ENCODE measurements at places on chromosomes 3 and 15. TPM values are rescaled to one million over a fixed set of nuclear protein-coding genes. Genes with fewer than 3 reads are reported as not detected.

- DNase-seq = no peak
- H3K36me3 ChIP-seq = peaks cover 9% of the 10 kb centered on the region
- H3K4me1 ChIP-seq = peaks cover 51% of the 10 kb centered on the region
These were observed 39.5 kb downstream of the SLC6A6 start for GRCh38 chr3:14441920-14442300.

DNA sequence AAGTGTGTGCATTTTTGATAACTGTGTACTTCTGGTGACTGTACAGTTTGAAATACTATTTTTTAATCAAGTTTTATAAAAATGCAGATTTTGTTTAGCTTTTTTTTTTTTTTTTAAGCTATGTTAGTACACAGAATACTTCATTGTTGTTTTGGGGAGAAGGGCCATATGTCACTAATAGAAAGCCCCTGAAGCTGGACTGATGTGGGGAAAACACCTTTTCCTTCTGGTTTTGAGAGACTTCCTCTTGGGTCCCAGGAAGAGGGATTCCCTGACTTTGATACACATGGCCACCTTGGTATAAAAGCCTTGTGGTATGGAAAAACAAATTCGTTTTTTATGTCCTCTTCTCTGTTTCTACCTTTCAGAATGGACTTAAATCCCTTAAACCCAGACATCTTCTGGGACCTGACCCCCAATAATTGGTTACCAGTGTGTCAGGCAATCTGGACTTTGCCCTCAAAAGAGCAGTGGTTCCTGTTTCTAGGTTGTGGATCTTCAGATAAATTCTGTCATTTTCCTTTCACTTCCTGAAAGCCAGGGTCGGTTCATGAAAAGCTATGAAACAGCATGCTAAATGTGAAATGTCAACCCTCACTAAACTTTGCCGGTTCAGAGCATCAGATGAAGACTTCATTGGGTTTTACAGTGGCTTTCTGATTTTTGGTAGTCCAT is 31.1 kb upstream of the BLOC1S6 start:
- H3K27me3 ChIP-seq = no peaks in the 10 kb centered on the region
- no peaks in the 10 kb centered on the region for H3K4me1 ChIP-seq
- H3K36me3 ChIP-seq = no peaks in the 10 kb centered on the region
- no peak overlapping the region for H3K4me3 ChIP-seq
- DNase-seq = no peak

- peaks cover 98% of the 10 kb centered on the region for H3K36me3 ChIP-seq
- peak; percentile 67 for DNase-seq
- no peaks in the 10 kb centered on the region for H3K27me3 ChIP-seq
These were observed 61.6 kb downstream of the TMEM39A start for GRCh38 chr3:119401503-119402440.

GRCh38 chr3:48219543-48219942 is 3.8 kb upstream of the CAMP start:
- no peak for DNase-seq
- peaks cover 45% of the 10 kb centered on the region for H3K4me1 ChIP-seq
- H3K27ac ChIP-seq = no peak overlapping the region
- H3K27me3 ChIP-seq = no peaks in the 10 kb centered on the region
- no peaks in the 10 kb centered on the region for H3K36me3 ChIP-seq

ZNF717 gene
- 8.1 TPM for total RNA-seq

TMEM207 gene
- total RNA-seq = not detected

RETNLB gene
- not detected for total RNA-seq

LRRC31 gene
- 0.34 TPM for total RNA-seq

SLC12A8 gene
- 22.0 TPM for total RNA-seq

PLA2G4D gene
- not detected for total RNA-seq

Data from upper lobe of left lung (tissue), 6 donors.